ENCODE measurements at places on chromosomes 6 and 20.

DNA sequence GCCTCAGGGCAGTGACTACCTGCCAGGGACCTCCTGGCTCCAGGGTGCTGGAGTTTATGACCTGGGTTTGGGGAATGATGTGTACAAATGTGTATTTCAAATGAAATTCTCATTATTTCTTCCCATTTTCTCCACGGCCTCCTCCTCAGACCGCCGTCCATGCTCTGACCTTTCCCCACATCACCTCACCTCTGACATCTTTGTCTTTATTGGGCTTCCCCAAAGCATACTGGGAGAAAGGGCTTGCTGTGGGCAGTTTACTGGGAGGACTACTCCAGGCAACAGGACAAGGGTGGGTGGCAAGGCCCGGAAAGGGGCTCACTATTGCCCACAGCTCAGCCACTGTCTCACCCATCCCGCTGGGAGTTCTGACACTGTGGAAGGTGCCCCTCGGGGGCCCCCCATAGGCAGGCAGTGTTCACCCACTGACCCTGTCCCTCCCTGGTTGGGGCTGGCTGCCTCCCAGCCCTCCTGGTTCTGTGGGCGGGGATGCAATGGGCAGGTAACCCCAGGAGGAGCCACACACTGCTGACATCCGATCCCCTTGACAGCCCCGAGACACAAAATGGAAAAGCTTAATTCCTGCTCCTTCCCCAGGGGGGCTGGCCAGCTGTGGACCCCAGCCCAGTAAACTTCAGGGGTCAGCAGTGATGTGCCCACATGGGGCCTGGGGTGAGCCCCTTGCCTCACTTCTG is 39.8 kb upstream of the CST7 start:
- DNase-seq, result no peak

GRCh38 chr6:25326960-25327359 is 47.8 kb downstream of the CARMIL1 start:
- DNase-seq, result no peak

- DNase-seq, result no peak
These were observed 85.3 kb upstream of the ZNF184 start for GRCh38 chr6:27558028-27558724.

DNA sequence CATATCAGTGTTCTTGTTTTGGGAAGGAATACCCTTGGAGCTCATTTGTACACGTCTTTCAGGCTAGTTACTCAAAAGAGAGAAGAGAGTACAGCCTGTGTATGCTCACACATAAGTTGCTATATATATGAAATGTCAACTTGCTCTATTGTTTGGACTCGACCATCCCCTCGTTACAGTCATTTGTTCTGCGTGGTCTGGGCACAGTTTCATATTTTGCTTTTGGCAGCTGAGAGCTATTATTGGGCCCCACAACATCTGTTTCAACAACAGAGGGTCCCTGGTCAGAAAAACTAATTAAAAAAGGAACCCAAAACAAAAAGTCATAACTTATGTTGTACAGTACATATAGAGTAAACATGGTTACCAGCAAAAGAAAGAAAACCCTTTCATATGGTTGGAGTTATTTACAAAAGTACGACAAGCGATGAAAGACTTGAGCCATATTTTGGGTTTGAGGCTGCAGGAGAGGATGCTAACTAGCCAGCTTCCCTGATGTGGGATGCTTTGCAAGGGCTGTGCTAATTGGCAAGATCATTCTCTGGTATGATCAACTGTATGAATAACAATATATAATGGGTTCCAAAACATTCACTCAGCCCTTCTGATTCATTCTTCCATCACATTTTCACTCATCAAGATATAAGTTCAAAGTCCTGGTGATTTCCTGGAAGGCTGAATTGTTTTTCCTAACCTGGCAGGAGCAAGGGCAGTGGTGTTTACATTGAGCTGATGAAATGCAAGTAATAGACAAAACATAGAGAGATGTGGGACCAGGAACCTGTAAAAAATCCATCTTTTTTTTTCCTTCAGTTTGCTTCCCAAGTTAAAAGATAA is 137.9 kb downstream of the RPS12 start:
- no peak for DNase-seq

DNA sequence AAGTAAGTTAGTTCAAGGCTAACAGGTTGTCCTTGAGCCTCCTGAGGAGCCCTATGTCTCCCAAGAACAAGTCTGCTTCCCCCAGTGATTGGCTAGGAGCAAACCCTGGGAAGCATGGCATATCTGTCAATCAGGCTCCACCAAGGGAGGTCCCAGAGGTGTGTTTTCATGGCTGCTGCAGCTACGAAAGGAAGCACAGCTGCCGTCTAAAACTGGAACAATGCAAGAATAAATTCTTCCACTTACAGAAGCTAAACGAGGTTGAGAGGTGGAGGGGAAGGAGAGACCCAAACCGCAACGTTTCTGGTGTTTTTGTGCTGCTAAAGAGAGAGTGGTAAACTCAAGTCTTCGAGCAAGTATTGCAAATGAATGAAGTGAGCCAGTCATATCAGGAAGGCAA is 4.9 kb upstream of the PTGIS start:
- no peak for DNase-seq

DNA sequence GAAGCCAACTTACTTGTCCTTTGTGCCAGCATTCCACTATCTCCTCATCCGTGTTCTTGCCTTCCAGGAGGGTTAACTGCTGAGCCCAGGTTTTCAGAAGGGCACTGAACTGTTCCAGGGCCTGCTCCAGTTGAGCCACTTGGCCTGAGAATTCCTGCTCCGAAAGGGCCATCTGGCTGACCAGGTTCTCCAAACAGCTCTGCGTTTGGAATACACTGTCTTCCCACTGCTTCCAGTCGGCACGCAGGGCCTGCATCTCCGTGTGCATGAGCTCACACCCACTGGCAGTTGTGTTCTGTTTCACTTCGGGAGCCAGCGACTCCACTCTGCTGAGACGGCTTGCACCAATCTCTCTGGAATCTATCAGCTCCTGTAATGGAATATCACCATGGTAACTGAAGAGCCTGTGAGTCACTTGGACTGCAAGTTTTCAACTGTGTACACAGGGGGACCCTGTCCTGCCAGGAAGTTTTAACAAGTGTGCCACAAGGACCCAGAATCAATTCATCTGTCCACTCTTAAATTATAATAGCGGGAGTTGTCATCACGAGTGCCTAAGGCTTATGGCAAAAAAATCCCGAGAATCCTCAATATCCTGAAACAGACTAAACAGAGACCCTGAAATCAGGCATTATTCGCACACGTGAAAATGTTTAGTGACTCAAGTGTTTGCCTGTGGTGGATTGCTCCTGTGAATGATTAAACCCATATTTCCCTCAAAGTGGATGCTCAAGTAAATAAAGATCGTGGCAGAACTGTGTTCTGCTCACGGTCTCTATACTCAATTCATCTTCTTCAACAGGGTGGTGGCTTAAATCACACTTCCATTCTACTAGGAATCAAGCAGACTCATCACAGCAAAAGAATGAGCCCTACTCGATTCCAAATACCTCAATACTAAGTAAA is 255.9 kb downstream of the SYNE1 start:
- peak; percentile 51 for DNase-seq

- no peak for DNase-seq
These were observed 66.0 kb upstream of the TXNDC5 start for GRCh38 chr6:7976485-7977056.

- DNase-seq, result no peak
These were observed 38.8 kb upstream of the MAP3K4 start for GRCh38 chr6:160952633-160953281.

DNA sequence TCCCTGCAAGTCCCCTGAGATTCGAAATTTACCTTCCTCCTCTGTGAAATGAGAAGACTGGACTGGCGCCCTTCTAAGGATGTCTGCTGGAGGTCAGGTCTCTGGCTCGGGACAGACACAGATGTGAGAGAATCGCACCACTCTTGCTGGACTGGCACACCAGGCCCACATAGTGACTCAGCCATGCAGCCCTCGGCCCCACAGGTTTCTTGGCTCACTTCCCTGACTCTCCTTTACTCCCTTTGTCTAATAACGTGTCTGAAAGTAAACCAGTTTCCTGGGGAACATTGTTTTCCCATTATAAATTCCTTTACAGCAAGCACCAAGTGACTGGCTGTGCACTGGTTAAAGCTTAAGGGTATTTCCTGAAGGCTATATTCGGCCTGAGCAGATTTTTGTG is 106.7 kb upstream of the PLEKHG1 start:
- peak; percentile 94 for DNase-seq

- no peak for DNase-seq
These were observed 1.5 kb downstream of the GTF3C6 start for GRCh38 chr6:110960014-110960390.

DNA sequence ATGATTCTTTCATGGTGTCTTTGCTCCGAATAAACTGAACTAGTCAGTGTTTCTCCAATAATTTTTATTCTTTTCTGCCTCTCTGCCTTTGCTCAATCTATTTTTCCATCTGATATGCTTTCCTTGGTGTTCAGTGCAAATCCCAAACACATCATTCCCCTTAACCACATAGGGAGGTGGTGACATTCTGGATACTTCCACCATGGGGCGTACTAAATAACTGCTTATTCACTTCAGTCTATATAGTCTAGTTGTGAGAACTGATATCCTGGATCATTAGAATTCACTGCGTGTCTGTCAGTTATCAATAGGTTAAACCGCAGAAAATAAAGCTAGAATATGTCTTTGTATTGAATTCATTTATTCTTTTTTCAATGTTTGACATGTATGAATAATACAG is 83.1 kb downstream of the KCNQ5 start:
- no peak for DNase-seq

- peak; percentile 88 for DNase-seq
These were observed 65.1 kb downstream of the CBFA2T2 start for GRCh38 chr20:33554914-33555420.

DNA sequence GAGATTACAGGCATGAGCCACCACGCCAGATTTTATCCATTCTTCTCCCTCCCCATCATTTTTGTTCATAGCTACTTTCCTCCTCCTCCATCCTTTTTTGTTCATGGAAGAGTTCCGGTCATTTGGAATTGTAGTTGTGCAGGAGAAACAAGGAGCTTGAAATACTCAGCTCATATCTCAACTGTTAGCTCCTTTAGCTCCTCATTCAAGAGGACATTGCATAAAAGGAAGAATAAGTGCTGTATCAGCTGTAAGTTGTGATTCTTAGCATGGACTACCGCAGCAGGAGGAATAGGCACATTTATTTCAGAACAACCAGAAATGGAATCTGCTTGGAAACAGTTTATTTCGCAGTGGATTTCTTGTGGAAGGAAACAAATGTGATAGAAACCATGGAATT is 7.6 kb downstream of the STXBP5 start:
- DNase-seq, result no peak

GRCh38 chr6:150627154-150627553 is 27.5 kb downstream of the PLEKHG1 start:
- DNase-seq, result no peak

DNA sequence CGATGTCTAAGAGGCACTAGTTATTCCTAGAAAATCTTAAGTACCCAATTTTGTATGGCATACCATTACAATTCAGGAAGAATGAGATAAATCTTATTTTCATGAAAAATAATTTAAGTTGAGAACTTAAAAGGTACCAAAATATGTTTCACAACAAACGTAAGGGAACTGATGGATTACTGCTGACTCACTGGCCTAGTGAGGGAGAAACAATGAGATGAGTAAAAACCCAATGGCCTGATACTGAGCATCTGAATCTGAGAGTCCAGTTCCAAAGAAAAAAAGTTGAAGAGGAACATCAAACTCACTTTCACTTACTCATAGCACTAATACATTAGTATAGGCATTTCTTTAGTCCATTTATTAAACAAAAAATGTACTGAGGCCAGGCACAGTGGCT is 56.0 kb downstream of the MDN1 start:
- no peak for DNase-seq

DNA sequence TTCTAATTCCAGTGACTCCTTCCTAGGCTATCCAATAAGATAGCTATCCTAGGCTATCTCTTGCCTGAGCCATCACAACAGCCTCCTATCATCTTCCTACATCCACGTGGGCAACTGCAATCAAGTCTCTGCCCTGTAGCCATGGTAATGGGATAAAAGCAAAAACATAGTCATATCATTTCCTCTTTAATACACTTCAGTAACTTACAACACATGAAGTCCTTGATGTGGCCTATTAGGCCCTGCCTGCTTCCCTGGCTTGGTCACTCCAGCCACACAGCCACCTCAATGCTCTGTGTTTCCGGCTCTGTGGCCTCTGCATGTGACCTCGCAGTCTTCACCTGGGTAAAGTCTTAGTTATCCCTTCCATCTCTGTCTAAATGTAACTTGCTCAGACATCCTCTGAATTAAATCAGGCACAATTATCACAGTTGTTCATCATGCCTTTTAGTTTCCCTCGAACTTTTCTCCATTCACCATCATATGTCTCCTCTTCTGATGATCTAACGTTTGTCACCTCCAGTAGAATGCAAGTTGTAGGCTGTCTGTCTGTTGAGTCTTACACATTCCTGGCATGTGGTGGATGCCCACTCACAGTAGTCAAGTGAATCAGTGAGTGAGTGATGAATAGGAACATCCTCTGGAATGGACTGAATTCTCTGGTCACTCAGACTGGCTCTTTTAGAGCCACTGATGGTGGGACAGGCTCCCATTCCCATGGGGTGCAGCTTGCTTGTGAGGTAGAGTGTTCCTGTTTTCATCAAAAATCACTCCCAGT is 229.4 kb downstream of the TBC1D7 start:
- DNase-seq, result peak; percentile 12

GRCh38 chr6:36116943-36117342 is 13.4 kb upstream of the MAPK13 start:
- no peak for DNase-seq

GRCh38 chr6:148271711-148272439 is 70.8 kb upstream of the SASH1 start:
- DNase-seq, result peak; percentile 62

DNA sequence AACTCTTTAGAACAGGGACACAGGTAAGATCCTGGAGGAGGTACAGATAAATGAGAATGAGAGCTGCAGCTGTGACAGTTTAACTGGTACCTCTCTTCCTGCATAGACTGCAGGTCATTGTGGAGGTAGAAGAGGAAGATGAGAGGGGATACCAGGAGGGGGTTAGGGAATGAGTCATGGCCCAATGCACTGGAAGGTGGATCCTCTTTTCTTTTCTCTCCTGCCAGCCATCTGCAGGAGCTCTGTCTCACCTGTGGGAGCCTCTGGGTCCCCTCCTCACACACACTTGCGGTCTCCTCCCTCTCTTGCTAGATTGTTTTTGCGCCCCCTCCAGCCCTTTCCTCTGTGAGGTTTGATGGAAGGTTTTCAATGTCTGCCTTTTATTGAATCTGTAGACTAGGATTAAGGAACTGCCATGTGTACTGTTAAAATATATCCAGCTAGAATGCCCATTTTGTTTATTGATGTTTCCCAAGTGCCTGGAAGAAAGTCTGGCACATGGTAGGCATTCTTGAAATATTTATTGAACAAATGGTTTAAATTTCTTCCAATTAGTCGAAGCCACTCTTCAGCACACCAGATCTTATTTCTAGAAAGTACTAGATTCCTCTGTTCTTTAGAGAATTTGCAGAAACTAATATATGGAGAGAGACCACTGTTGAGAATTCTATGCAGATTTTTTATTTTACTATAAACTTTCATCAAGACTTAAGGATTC is 13.0 kb downstream of the C6orf163 start:
- no peak for DNase-seq

Measured in NCI-H226 (cell line).